CD4-positive, alpha-beta T cell treated with Interleukin-17A for 4 hours (primary cell): ENCODE measurements at places on chromosomes 2 and 18.

- DNase-seq: no peak
Observed at GRCh38 chr2:203347375-203347774, 19.2 kb downstream of the ABI2 start.

DNA sequence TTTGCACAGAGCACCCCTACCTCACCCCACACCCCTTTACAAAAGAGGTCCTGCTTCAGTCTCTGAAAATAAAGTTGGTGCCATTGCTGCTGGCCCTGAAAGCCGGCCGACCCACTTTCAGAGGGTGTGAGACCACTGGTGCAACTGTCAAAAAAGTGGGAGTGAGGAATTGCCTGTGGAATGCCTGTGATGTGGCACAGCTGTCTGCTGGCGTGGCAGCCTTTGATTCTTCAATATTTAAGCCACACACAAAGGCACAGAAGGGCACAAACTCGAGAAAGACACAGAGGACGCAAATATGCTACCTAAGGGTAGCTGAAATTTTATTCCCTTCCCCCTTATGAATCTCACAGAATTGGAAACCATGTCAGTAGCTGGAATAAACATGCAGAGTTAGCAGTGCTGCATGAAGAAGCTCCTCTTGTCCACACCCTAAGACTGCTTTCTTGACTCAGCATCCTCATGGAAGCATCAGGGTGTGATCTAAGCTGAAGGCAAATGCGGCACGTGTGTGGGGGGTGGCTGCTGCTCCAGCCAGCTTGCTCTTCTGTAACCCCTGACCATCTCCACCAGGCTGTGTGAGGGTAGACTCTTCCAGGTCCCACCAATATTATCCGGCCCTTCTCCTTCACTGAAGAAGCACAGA lies 92.3 kb downstream of the CELF4 start:
- no peak for DNase-seq

GRCh38 chr18:47721876-47722275 lies 208.6 kb downstream of the SMAD2 start:
- no peak for DNase-seq

GRCh38 chr18:76054156-76054555 lies 440.9 kb downstream of the ZNF516 start:
- no peak for DNase-seq

DNA sequence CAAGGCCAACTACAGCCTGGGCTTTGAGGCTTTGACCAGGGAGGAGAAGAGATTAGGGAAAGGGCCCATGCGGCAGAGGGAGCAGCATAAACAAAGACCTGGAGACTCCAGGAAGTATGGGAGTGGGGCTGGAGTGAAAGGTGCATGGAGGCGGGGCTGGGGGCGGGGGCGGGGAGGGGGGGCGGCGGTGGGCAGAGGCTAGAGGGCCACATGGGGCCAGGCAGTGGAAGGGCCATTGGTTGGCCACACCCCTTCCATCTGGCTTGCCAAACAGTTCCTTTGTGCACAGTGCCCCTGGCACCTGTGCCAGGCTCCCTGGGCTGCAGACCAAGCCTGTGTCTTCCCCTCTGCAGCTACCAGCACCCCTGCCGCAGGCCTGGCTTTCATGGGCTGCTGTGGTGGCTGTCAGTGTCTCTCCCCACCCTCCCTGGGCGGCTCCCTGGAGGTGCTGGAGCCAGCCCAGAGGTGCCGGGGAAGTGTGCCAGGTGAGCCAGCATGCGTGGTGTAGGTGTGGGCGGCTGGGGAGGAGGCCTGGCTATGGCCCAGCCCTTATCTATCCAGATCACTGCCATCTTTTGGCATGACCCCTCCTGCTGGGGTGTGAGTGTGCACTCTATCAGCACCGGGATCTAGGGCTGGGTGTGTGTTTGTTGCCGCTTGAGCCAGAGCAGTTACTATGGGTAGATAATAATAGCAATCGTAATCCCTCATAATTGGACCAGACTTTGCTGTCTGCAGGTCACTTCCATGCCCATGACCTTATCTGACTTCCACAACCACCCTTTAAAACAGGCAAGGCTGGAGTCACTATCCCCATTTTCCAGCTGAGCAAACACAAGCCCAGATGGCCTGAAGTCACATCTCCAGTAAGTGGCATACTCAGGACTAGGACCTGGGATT lies 30.5 kb downstream of the DNMT3A start:
- peak; percentile 3 for DNase-seq

DNA sequence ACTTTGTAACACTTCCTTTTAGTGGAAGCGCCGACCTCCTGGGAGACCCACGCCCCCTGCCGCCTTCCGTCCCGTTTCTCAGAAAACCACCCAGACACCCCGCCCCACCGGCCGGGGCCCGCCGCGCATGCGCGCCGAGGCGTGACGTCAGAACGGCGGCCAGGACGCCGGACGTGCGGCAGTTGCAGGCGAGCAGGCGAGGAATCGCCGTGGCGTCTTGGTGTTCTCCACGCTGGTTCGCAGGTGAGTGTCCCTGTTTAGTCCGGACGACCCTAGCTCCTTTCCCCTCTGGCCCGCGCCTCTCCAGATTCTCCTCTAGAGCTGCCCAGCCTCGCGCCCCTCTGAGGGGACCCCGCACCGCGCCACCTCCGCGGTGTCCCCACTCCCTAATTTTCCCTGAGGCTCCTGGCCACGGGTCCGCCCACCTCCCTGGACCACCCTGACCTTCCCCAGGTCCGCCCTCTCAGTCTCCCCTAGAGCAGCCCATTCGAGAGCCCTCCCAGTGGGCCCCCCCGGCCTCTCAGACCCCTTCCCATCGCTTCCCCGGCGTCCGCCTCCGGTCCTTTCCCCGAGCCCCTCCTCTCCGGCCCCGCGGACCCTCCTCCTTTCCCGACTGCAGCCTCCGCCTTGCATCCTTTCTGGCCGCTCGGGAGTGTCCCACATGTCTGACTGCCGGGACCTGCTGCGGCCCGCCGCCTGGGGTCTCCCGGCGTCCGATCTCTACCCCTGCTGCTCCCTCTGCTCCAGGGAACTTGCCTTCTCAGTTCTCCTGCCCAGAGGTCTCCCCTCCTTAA lies at the start of gene PLEKHB2:
PLEKHB2 (plus strand) TSS at position 181 of the 794 bp plus-strand sequence. CDS start 15,606 bp downstream, outside the sequence.
- peak; percentile 94 for DNase-seq

- peak; percentile 39 for DNase-seq
Observed at GRCh38 chr2:95389245-95390119, 13.0 kb upstream of the FAHD2A start.

- DNase-seq: no peak
Observed at GRCh38 chr2:3169106-3169870, 208.3 kb downstream of the EIPR1 start.

GRCh38 chr2:130796290-130796689 lies 40.4 kb upstream of the ARHGEF4 start:
- no peak for DNase-seq

DNA sequence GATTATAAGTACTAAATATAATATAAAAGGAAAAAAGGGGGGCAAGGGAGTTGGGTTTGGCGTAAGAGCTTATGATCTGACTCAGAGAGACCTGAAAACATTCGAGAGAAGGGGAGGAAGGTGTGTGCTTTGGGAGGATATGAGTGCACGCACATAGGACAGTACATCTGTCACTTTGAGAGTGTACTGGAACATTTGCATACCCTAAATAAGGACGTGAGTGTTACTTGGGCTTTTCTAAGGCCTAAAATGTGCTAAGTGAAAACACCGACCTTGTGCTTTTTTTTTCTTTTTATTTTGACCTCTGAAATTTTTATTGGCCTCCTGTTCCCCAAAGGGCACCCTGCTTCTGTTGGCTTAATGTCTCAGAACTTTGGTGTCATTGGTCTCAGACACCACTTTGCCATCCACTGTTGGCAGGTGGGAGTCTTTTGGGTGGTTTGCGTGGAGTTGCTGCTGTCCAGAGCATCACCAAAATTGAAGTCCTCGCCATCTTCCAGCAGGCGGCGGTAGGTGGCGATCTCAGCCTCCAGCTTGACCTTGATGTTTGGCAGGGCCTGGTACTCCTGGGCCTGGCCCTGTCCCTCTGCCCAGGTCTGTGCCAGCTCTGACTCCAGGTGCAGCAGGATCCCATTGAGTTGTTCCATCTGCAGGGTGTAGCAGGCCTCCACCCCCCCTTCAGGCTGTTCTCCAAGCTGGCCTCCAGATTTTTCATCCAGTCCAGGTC lies 57.7 kb downstream of the CD28 start:
- DNase-seq: peak; percentile 43

GRCh38 chr18:45336448-45336847 lies 278.8 kb upstream of the SLC14A2 start:
- DNase-seq: no peak

GRCh38 chr2:42858140-42859005 lies 66.0 kb upstream of the HAAO start:
- no peak for DNase-seq

- peak; percentile 5 for DNase-seq
Observed at GRCh38 chr2:109736177-109736827, 57.8 kb upstream of the RGPD5 start.

DNA sequence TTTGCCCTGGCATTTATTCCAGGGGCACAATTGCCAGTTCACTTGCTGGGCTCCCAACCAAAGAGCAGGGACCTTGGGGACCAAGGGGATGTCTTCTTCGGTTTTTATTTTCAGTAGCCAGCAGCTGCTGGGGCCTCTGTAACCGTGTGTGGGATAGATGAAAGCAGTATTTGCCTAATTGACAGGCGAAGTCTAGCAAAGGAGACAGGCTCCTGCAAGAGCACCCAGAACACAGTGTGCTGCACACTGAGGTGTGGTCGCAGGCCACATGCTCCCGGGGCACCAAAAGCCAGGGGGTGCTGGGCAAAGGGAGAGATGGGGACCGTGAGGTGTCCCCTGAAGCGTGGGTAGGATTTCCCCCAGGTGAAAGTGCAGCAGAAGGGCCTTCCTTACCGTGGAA lies 5.3 kb downstream of the SAG start:
- DNase-seq: no peak

GRCh38 chr2:16219292-16219975 lies 279.1 kb downstream of the MYCN start:
- no peak for DNase-seq

DNA sequence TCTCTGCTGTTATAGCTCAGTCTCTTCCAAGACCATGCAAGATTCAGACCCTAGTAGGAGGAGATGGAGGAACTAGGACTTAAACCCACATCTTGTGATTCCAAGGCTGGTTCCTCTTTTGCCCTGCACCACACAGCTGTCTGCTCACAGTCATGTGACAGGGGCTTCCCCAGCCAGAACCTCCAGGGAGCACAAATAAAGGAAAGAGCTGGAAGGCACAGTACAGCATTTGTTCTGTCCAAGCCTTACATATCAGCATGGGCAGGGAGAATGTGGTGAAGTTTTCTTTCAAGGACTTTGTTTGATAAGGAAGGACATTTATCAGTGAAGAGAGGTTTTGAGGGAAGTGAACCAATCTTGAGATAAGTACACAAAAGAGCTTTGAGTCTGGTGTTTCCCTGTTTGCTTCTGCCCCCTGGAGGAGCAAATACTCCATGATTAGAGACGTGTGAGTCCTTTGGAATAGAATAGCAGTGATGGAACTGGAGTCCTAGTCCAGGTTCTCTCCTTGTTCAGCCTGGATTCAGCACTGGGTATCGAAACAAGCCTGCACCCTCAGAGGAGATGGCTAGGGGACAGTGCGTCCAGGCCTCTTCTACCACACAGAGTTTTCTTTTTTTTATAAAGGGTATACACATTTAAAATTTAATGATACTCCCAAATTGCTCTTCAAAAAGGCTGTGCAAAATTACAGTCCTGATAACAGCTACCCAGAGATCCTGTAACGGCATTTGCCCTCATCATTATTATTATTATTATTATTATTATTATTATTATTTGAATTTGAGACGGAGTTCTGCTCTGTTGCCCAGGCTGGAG lies 24.6 kb upstream of the CASP10 start:
- DNase-seq: peak; percentile 71

DNA sequence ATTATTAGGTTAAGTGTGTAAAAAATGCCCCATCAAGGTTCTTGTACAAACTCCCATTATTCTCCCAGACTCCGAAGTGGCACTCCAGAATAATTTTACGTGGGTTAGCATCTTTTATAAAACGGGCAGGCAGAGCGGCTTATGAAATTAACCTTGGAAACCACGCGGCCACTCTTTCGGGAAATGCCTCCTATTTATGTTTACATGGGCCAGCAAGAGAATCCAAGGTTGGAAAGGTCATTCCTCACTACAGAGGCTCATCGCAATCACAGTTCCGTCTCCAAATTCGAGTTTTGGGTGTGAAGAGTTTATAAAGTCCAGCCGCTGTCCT lies 1.2 kb upstream of the IMPA2 start:
- DNase-seq: no peak

DNA sequence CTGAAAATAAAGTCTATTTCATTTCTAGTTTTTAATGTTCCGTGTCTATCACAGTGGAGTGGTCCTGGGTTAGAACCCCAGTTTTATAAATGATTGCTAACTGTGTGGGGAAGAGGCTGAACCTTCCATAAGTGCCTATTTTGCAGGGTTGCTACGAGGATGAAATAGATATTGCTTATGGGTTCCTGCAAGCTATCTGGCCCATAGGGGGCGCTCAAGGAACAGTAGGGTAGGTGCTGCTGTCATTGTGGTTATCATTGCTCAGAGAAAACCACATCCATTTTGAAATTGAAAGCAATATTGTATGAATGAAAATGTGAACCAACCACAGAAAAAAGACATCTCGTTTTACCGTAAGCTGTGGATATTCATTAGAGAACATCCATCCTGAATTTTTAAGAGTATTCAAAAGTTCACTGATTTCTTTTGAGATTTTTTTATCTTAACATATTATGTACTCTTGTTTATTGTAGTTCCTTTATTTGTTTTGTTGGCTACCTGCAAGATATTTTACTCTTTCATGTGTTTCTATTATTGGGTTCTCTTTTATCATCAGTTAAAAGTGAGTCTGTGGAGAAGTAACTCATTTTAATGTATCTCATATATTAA lies 261.6 kb downstream of the NAPG start:
- DNase-seq: peak; percentile 81

DNA sequence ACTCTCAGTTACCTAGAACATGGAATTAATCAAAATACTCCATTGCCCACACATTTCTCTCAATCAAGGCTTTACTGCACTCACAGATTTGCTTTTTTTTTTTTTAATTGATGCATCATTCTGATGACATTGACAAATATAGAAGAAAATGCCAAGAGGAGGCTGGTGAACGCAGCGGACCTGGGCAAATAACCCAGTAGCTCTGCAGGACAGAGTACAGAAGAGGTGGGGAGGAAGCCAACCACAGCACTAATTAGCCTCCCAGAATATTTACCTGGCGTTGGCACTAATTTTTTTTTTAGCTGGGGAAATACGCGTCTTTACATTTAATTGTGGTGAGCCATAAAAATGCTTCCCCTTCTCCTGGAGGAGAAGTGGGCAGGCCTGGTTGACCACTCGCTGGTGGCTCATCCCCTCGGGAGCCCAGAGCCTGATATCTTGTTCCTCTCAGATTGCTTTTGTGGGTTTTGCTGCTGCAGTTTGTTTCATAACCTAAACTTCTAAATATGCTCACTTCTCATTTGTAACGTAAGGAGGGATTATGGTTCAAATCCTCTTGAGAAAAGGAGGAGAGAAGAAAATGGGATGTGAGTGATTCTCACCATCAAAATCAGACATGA lies 165.8 kb upstream of the EPB41L3 start:
- no peak for DNase-seq

DNA sequence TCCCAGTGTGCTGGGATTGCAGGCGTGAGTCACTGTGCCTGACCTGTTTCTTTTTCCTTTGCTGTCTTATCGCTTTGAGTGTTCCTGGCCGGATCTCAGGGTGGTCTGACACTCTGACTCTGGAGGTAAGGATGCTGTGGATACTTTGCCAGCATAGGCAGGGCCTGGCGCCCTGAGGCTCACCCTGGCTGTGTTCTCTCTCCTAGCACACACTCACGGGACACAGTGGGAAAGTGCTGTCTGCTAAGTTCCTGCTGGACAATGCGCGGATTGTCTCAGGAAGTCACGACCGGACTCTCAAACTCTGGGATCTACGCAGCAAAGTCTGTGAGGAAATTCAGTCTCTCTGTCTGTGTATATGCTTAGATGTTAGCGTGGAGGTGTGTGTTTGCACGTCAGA lies 18.0 kb upstream of the SAG start:
- no peak for DNase-seq
